Lung microvascular endothelial cell (primary cell): ENCODE measurements at places on chromosomes 12 and 14.
A peak's percentile ranks its signal among the peaks of the same experiment; 100 is the strongest.

GRCh38 chr12:96260231-96260630 is 66.1 kb downstream of the ELK3 start:
- DNase-seq: no peak

- DNase-seq: no peak
These were observed 47.2 kb downstream of the CACNA2D4 start for GRCh38 chr12:1870998-1871917.

DNA sequence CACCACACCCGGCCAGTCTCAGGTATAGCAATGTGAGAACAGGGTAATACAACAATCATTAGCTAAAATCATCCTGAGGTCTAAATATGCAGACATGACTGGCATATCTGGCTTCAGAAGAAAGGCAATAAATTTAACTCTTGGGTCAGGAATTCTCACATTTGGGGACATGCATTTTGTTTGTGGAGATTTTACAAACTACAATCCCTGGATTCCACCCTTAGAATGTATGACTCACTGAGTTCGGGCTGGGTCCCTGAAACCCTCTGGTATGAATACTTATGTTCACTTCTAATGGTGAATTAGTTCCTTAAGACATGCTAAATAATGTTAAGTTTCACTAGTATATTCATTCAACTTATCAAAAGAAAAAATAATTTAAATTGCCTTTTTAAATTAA is 98.9 kb upstream of the HMGA2 start:
- no peak for DNase-seq

- no peak for DNase-seq
These were observed 54.6 kb upstream of the STON2 start for GRCh38 chr14:81454572-81455218.

GRCh38 chr12:58310809-58311622 is 369.6 kb downstream of the ATP23 start:
- peak; percentile 97 for DNase-seq

DNA sequence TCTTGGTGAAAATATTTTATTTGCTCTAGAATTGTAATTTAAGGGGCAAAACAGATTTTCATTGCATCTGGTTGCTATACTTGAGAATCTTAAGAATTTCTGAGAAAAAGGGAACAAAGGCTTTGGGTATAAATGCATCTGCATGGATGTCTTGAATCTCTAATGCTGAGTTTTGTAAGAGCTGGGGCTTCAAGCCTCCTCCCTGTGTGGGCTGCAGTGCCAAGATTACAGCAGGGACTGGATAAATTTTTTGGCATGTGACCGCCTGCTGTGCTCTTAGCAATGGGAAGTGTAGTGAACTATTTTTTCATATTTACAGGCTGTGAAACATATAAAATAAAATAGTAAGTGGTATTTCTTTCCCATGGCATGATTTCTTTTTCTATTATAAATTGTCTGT is 70.0 kb downstream of the SLC38A6 start:
- no peak for DNase-seq

DNA sequence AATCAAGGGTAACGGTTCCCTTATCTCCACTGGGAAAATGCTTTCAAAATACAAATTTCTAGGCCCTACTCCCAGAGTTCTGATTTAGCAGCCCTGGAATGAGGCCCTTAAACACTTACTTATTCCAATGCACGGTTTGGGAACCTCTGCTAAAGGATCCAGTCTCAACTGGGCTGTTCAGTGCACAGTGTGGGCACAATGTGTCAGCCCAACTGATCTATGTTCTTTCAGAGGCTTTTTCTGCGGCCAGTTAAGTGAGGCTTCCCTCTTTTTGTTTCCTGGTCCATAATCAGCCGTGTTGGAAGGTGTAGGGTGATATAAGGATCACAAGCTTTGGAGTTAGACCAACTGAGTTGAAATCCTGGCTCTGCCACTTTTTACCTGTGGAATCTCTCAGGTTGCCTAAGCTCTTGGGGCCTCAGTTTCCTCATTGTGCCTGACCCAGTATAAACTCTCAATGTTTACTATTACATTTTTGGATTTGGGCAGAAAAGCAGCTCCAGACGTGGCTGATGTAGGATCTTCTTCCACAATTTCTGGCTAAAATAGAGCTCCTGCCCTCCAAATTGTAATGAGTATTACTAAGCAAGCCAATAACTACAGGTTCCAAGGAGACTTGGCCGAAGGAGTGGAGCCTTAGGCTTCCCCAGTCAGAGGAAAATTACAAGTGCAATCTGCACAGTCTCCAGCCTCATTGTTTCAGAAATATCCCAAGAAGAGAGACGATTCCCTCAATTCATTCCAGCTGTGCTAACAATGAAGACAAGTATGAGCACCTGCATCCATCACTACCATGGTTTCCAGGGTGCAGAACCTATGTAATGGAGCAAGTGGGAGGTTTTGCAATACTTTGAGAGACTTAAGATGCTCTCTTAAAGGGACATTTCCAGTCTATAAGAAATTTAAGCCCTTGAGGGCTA is 2.3 kb upstream of the ANGEL1 start:
- DNase-seq: no peak
